IPS DF 6.9 (cell line): ENCODE measurements at places on chromosomes 2 and 18.

GRCh38 chr2:47386551-47386950, 16.4 kb upstream of the MSH2 start:
- DNase-seq: no peak

DNA sequence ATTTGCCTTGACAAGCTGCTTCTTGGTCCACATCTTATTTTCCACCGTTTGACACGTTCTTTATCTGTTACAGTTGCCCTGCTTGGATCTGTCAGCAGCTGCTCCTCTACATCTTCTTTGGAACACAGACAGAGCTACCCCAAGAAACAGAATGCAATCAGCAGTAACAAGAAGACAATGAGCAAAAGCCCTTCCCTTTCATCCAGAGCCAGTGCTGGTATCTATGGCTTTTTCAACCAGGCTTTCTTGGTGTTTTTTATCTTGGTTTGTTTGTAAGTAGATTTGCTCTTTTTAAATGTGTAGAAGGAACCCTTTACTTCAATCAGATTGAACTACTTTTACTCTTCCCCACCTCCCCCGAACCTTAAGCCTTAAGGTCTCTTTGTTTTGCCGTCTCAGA, 41.9 kb downstream of the CLIP4 start:
- DNase-seq: no peak

DNA sequence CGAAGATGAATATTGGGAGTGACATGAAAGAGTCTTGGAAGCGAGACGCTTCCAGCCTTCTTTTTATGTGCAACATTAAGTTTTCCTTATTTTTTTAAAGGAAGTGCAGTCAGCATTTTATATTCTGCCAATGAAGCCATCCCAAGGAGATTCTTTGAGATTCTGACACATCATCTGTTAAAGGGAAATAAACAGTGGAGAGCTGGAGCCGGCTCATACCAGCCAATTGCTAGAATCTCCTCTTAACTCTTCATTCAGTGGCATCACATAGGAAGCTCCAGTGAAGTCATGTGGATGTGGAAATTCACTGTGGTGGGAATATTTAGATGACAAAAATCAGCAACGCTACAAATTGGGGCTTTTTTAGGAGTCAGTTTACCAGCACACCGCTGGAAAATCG, 23.7 kb upstream of the GPR39 start:
- DNase-seq: no peak

DNA sequence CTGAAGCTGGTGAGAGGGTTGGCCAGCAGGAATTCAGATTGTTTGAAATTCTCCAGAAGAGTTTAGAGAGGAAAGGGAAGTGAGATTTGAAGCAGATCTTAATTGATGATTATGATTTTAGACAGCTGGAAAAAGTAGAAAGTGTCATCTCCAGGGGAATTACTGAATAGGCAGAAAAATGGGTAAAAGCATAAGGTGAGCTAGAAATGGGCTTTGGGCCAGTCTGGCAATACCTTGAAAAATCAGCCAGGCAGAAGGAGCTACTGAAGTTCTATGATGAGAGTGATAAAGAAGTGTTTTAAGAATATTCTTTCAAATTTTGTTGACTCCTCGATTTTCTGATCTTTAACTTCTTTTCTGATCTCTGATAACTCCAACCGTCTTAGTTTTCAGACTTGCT, 172.9 kb upstream of the CCDC150 start:
- no peak for DNase-seq

DNA sequence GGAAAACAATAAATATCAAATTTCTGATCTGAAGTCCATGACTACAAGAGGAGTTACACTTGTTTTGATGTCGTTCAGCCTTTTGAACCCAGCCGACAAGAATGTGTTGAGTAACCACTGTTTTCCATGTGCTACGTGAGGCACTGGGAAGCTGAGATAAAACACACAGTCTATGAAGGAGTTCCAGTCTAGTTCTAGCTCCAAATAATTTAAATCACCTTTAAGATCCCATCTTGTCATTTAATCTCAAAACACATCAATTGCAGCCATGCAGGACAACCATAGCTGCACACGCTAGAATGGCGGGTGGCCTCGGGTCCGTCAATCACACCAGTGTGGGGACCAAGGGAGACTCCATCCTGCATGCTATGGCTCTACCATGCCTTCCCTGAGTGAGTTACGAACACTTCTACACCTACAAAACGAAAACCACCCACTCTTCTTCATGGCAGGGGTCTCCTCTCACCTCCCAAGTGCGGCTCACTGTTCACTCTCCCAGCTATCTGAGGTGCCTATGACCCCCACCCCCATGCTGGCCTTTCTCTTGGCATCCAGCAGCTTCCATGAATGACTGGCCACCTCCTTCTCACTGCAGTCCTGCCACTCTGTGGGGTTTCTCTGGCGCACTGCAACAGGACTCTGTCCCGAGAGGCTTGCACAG, 3.8 kb downstream of the FHL2 start:
- DNase-seq: no peak

DNA sequence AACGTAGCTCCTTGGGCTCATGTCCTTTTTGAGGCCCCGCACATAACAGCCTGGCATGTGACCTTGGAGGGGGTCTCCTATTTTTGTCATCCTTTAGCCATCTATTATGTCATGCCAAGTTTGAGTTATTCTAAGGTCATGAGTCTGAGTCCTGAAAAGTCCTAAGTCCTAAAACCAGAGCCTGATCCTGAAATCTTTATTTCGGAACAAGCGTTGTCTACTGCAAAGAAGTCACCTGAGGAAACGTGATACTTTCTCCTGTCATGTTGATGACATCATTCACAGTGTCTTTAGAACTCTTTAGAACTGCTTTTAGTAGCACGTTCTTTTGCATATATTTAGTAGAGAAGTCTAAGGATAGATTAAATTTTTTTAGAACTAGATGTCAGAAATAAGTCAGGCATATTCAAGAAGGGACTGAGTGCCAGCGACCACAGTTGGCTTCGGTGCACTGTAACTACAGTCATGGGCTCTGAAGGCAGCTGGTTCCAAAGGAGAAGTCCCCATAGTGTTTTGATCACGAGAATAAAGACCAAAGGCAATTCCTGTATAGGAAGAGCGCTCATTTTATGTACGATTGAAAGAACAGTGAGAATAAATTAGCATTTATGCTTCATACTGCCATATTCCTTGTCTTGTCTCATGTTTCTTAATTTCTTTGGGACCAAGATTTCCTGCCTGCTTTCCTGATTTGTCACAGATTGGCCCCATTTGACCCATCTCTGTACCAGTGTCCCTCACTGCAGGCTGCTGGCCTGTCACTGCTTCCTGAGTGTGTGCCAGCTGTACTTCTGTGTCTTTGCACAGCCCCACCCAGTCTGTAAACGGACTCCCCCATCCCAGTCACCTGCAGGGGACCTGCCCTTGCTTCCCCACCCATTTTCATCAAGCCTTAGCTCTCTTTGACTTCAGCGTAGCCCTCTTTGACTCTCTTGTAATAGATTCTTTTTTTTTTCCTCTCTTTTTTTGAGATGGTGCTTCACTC, 75.8 kb downstream of the ASAP2 start:
- DNase-seq: no peak

GRCh38 chr2:31533036-31533435, 47.7 kb downstream of the SRD5A2 start:
- DNase-seq: no peak

- DNase-seq: no peak
These were observed 2.1 kb downstream of the GCG start for GRCh38 chr2:162149940-162150339.

GRCh38 chr2:235201756-235202155, 249.9 kb downstream of the SH3BP4 start:
- no peak for DNase-seq

- no peak for DNase-seq
These were observed 121.1 kb downstream of the HDAC4 start for GRCh38 chr2:239279508-239280295.

- DNase-seq: peak; percentile 9
These were observed 14.3 kb downstream of the KCNH7 start for GRCh38 chr2:162824304-162824703.

- no peak for DNase-seq
These were observed 9.5 kb upstream of the TNFAIP6 start for GRCh38 chr2:151347906-151348305.

DNA sequence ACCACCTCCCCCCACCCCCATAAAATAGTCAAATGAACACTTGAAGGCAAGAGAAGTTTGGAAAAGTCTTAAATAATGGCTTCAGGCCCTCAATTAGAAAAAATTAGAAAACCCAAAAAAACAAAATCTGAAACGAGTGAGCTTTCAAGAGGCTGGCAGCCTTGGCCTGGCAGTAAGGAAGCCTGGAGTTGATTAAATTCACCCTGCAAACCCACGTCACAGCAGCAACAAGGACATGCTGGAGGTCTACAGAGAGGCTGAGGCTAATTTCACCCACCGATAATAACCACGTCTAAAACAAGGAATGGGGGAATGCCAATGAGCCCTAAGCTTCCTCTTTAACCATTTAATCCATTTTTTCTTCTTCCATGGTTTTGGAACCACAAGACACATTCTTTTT, 122.7 kb upstream of the SMAD7 start:
- DNase-seq: no peak
